ENCODE measurements at places on chromosomes 2 and 18.

DNA sequence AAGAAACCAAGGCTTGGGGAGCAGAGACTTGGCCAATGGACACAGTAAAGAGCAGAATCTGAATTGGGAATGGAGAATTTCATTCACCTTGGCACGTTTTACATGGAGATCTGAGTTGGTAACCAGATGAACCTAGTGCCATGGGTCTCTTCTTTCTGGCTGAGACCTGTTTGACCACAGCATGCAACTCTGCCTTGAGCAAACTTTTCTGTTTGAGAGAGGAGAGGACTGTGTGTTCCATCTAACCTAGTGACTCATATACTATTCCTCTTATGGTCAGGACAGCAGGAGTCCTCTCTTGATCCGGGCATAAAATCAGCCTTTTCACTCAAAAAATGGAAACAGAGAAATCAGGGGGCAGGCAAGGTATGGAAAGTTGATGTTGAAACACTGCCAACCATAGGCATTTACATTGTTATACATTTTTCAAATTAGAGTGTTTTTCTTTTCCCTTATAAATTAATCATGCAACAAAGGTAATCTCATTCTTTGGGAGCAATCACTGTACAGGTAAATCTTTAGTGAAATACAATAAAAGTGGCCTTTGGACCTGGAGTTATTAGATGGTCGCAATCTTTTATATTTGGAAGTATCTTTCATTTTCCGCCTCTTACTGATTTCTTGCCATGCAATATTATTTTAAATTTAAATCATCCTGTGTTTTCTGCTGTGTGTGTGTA lies 86.7 kb downstream of the NRP2 start:
- DNase-seq: no peak

- DNase-seq: no peak
Measured at GRCh38 chr2:227462462-227462951, 9.4 kb upstream of the AGFG1 start.

- no peak for DNase-seq
Measured at GRCh38 chr2:214542866-214543265, 132.0 kb downstream of the VWC2L start.

DNA sequence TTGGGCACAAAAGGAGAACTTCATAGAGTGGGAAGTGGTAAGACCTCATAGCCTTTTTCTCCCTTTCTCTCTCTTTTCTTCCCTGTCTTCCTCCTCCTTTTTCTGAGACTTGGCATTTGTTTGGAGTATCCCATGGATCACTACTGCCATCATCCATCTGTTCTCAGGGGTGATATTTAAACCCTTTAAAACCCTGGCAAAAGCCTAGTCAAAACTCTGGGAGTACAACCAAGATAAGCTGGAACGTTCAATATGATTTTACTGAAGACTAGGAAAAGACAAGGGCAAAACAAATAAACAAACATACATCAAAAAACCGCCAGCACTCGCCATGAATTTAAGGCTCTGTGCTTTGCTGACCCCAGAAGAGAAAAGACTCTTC lies 253.4 kb downstream of the CLIP4 start:
- DNase-seq: no peak

- no peak for DNase-seq
Measured at GRCh38 chr2:134838143-134838620, at the start of gene ACMSD. ACMSD (plus strand) TSS chr2:134838616; CDS start chr2:134838683, 67 bp downstream.

DNA sequence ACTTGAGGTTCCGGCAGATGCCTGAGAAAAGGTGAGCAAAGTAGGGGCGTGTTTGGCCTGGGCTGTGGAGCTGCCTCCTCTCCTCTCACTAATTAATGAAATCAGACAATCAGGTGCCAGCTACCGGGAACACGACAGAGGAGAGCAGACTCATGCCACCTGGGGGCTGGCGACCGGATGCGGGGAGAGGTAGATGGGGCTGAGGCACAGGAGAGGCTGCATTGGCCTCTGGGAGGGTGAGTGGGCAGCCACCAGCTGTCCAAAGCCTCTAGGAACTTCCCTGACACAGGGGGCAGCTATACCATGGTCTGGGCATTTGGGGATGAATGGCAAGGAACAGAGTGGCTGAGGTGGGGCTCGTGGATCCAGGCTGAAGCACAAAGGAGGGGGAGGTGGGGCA lies 25.0 kb downstream of the FBXO41 start:
- no peak for DNase-seq

GRCh38 chr2:112520234-112520783 lies 22.0 kb upstream of the POLR1B start:
- DNase-seq: no peak

- DNase-seq: no peak
Measured at GRCh38 chr2:161905389-161906046, 168.5 kb downstream of the DPP4 start.

- no peak for DNase-seq
Measured at GRCh38 chr2:109439390-109439786, 174.4 kb downstream of the SEPTIN10 start.

DNA sequence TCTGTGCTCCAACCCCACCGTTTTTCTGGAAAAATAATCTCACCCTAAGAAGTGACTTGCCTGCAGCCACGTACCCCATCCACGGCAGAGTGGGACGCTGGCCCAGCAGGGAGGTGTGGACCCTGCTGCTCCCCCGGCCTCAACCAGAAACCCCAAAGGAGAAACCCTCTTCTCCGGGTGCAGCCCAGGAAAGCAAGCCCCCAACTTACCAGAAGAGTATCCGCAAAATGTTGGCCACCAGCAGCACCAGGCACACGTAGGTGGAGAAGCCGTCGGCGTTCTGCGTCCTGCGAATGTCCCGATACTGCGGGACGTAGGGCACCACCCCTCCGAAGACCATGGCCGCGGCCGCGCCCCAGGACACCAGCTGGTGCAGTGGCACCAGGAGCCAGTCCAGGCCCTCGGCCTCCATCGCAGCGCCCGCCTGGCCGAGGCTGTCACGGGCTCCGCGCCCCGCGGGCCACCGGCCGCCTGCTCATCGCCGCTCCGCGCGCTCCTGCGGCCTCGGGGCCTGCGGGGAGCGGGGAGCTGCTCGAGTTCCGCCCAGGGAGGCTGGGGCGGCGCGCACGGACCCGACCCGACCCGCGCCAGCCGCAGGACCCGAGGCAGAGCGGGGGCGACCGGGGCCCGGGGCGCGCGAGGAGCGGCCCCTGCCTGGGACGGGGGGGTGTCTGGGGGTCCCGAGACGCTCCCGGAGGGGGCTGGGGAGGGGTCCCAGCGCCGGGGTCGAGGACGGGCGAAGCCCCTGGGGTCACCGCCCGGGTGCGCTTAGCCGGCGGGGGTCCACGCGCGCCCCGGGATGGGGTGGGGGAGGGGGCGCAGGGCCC lies 725 bp downstream of the SLC66A2 start:
- DNase-seq: no peak

- no peak for DNase-seq
Measured at GRCh38 chr2:182951948-182952663, 85.7 kb upstream of the FRZB start.

GRCh38 chr2:168571061-168571460 lies 115.0 kb downstream of the CERS6 start:
- DNase-seq: no peak

GRCh38 chr18:57666818-57667497 lies 45.3 kb upstream of the NARS1 start:
- DNase-seq: no peak
